Renal cortical epithelial cell (primary cell): ENCODE measurements at places on chromosomes 6 and 20. TPM values are rescaled to one million over a fixed set of nuclear protein-coding genes. Genes with fewer than 3 reads are reported as not detected.

Gene SYCP2L
- 0.35 and 0.52 TPM in 2 replicates for total RNA-seq

Gene MYBL2
- 0.80 and 14.2 TPM in 2 replicates for total RNA-seq

Gene SLC17A1
- 7.6 and 18.4 TPM in 2 replicates for total RNA-seq

Gene TUBB2B
- total RNA-seq: 21.6 and 53.5 TPM in 2 replicates

Gene KCNK16
- not detected in 2 replicates for total RNA-seq

Gene CYP24A1
- 6.6 and 15.5 TPM in 2 replicates for total RNA-seq

Gene RSPO3
- 0.17 and 0.55 TPM in 2 replicates for total RNA-seq

Gene DDX43
- 1.1 and 1.4 TPM in 2 replicates for total RNA-seq

Gene BPI
- not detected in 2 replicates for total RNA-seq

Gene HLA-DRA
- total RNA-seq: 0.52 and 0.70 TPM in 2 replicates

Gene COX7A2
- 70.5 and 352 TPM in 2 replicates for total RNA-seq

Gene BACH2
- total RNA-seq: 0.52 and 0.89 TPM in 2 replicates

Gene KCTD20
- 62.1 and 73.8 TPM in 2 replicates for total RNA-seq

Gene BPIFB1
- total RNA-seq: not detected in 2 replicates

Gene MACROD2
- 5.0 and 5.4 TPM in 2 replicates for total RNA-seq

Gene COL9A1
- total RNA-seq: not detected in 2 replicates
